ENCODE measurements at places on chromosomes 7 and 10.
A peak's percentile ranks its signal among the peaks of the same experiment; 100 is the strongest.

DNA sequence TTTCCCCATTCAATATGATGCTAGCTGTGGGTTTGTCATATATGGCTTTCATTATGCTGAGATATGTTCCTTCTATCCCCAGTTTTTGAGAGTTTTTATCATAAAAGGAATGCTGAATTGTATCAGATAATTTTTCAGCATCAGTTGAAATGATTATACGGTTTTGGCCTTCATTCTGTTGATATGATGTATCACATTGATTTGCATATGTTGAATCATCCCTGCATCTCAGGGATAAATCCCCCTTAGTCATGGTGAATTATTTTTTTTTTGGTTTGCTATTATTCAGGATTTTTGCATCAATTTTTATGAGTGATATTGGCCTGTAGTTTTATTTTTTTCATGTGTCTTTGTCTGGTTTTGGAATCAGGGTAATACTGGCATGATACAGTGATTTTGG lies 1152.3 kb upstream of the C7orf33 start:
- no peak for DNase-seq

GRCh38 chr7:2437136-2437535 lies 33.7 kb downstream of the CHST12 start:
- DNase-seq: no peak

DNA sequence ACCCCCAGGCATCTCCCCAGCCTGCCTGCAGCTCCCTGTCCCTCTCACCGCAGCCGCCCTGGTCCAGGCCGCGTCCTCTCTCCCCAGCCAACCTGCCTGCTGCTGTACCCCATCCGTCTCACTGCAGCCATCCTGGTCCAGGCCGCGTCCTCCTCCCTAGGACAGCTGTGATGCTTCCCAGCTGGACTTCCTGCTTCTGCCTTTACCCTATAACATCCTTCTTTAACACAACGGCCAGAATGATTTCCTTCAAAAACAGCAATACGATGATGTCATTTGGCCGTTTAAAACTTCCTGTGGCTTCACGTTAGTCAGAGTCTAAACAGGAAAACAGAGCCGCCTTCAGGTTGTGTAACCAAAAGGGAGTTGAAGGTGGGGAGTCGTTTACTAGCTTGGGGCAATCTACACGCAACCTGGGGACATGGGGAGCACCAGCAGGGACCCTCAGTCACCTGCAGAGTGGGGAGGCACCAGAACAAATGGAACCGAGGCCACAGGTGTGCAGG lies 32.2 kb upstream of the ZFAND2A start:
- DNase-seq: no peak

- DNase-seq: no peak
These were observed 79.2 kb upstream of the KCNIP2 start for GRCh38 chr10:101922846-101923245.

GRCh38 chr7:16421333-16422102 lies at the start of gene CRPPA:
TSS of gene CRPPA (minus strand) at chr7:16421538. CDS start at chr7:16421322, 216 bp downstream.
- DNase-seq: peak; percentile 16
